Posterior cingulate gyrus (tissue), 11 donors: ENCODE measurements at places on chromosomes 7 and 10.
A peak's percentile ranks its signal among the peaks of the same experiment; 100 is the strongest.

DNA sequence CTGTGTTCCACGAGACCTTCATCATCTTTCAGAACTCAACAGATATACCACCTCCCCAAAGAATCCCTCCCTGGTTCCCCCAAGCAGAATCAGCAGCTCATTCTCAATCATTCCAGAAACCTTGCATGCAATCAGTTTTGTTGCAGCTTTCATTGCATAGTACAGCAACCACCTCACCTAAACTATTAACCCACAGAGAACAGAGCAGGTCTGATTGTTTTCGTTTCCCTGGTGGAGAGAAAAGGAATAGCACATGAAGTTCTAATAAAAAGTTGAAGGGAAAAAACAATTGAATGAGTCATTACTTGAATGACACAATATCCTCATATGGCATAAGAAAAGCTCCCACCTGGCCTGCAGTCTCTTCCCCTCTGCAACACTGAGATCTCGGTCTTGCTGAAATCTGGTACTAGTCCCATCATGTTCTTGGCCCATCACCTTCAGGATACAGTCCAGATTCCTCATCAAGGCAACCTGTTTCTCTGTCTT is 147.1 kb upstream of the GDF10 start:
- DNase-seq = no peak

GRCh38 chr7:351681-352480 is 61.9 kb downstream of the FOXL3 start:
- DNase-seq = no peak

DNA sequence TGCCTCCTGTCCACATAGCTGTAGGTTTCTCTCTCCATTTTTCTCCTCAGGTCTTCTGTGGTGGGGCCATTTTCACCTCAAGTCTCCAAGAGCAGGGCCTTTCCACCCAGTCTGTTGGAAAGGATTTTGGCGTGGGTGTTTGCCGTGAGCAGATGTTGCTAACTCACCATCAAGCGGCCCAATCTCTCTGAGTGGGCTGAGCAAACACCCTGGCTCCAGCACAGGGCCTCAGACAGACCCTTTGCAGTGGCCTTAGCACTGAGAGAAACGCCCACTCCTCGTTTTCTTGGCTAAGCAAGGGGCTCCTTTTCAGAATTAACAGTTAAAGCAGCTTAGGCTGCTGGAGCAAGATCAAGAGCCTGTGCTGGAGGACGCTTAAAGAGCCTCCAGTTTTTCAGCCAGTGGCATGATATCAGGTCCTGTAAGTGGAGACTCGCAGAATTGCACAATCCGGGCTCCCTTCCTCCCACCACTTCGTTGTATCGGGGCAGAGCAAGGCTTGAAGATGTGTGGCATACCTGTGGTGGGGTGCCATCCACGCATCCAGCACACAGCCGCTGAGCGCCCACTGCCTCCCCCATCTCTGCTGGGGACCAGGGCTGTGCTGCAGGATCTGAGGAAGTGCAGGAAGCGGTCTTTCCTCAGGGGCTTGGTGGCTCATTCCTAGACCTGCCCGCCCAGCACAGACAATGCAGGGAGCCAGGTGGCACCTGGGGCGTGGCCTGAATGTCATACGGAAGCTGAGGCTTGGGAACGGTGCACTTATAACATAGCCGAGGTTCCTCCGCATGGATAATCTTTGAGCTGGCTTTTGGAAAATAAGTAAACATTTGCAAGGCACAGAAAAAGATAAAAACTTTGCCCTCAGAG is 142.7 kb downstream of the ADARB2 start:
- peak; percentile 63 for DNase-seq

DNA sequence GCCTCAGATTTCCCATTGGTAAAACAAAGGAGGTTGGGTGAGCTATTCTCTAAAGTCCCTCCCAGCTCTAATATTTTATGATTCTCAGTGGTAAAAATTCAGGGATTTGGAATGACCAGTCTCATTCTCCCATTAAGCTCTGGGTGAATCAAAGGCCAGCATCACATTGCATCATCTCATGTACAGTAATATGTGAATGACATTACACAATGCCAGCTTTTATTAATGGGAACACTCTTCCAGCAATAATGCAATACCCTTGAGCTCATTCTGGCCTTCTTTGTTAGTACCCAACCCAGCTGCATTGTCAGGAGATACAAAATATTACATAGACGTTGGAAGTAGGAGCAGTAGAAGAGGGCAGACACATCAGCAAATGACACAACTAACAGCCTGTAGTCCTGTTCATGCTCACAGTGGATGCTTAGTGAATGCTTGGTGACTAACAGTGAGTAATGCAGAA is 100.0 kb upstream of the EGR2 start:
- DNase-seq = no peak

DNA sequence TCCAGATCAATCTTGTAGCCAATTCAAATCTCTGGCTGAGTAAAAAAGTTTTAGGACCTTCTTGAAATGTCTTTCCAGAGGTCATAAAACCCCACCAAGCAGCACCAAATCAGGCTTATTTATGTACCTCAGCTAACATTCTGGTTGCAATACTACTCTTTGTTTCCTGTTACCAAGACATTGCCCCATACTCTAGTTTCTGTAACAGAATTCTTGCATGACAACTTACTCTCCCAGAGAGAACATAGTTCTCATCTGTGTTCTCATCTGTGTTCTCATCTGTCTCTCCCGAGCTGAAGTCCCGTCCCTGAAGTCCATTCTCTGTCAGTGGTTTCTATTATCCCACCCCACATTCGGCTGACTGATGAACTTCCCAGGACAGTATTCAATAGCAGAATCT is 1285.1 kb downstream of the XPNPEP1 start:
- no peak for DNase-seq

- no peak for DNase-seq
Observed at GRCh38 chr7:24869572-24869971, 110.4 kb downstream of the OSBPL3 start.

DNA sequence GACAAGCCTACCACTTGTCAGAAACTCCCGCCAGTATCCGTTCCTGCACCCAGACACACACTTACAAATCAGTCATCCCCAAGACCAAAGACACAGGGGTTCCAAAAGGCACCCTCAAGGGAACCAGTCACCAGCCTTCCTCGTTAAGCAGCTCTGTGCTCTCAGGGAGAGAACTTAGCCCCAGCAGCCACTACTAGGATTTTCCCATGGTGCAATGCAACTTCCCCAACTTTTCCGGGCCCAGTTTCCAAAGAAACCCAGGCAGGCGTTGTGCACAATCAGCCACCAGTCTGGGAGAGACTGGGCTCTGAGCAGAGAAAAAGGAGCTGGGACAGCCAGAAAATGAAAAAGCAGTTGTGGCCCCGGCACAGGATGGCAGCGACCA is 1.2 kb downstream of the DLG5 start:
- DNase-seq = peak; percentile 34

DNA sequence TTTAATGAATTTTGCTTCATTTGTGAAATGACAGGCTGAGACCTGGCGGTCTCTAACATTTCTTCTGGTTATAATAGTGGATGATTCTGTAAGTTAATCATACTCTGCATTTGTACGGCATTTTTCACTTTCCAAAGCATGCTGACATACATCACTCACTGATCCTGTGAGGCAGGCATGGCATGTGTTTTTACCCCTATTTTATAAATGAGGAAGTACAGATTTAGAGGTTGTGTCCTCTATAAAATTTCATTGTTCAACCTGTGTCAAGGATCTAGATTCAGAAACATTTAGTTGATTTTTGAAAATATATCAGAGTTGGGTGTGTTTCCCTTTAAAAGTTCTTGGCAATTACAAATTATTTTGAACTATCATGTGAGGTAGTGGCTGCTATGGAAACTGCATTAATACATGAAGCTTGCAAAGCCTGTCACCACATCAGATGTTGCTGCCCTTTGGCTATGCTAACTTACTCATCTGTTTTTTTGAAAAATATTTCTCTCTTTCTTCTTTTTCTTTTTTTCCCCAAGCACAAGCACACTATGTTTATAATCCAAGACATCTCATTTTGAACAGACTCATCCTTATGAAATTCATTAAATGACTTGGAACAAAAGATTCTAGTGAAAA is 172.7 kb downstream of the GNAI1 start:
- no peak for DNase-seq

- no peak for DNase-seq
Observed at GRCh38 chr10:4347397-4347796, 478.6 kb upstream of the AKR1E2 start.

GRCh38 chr7:123209786-123210185 is 10.0 kb upstream of the SLC13A1 start:
- no peak for DNase-seq
